ENCODE measurements at places on chromosomes 6 and 20.
A peak's percentile ranks its signal among the peaks of the same experiment; 100 is the strongest.

DNA sequence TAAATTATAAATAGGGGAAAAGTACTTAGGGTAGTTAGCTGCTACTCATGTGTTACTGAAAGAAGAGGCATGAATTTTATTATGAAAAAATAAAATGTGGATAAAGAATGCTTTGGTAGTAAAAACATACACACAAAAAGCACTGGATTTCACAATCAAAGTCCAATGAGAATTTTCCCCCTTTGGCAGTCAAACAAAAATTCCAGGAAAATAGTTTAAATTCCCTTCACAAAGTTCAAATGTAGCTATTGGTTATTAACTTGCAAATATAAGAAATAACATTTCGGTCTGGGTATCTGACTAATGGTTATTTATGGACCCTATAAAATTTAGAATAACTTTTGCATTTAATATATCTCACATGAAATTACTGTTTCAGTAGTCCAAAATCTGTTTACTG is 210.4 kb downstream of the FOXC1 start:
- no peak overlapping the region for H3K27ac ChIP-seq
- H3K4me1 ChIP-seq, result peaks cover 40% of the 10 kb centered on the region
- H3K27me3 ChIP-seq, result peaks cover 1% of the 10 kb centered on the region
- H3K36me3 ChIP-seq, result no peaks in the 10 kb centered on the region
- DNase-seq, result peak; percentile 62

GRCh38 chr6:73694711-73695411 is 1.1 kb upstream of the CD109 start:
- peak overlapping the region; percentile 95 for H3K4me3 ChIP-seq
- H3K27me3 ChIP-seq, result no peaks in the 10 kb centered on the region
- H3K27ac ChIP-seq, result peak overlapping the region; percentile 96
- peaks cover 64% of the 10 kb centered on the region for H3K4me1 ChIP-seq
- DNase-seq, result peak; percentile 72

DNA sequence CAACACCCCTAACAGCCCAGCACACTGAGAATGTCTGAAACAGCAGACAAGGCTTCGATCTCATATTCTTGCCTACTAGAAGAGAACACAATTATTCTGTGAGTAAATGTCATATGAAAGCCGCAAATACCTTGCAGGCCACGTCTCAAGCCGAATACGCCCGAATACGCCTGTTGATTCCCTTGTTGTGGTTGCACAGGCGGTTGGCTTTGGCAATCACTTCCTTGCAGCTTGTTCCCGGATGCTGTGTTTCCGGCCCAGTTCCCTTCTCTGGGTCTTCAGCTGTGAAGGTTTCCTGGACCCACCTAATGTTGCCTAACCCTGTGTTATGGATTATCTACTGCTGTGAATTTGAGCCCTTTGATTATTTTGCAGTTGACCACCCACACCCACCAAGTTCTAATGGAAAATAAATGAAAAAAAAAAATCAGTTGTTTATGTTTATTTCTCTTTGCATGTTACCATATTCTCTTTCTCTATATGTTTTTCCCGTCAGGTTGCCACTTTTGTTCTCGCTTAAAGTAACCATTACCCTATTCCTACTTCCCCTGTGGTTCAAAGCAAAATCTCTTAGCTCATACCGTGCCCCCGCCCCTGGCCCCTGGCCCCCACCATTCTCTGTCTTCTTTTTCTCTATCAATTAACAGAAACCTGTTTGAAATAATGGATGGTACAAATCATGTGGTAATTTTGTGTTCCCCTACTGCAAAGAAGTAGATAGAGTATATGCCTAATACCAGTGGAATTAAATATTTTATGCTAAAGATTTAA is 172.4 kb downstream of the ADGB start:
- no peaks in the 10 kb centered on the region for H3K4me1 ChIP-seq
- H3K4me3 ChIP-seq, result no peak overlapping the region
- no peak overlapping the region for H3K27ac ChIP-seq
- DNase-seq, result no peak
- no peaks in the 10 kb centered on the region for H3K36me3 ChIP-seq

DNA sequence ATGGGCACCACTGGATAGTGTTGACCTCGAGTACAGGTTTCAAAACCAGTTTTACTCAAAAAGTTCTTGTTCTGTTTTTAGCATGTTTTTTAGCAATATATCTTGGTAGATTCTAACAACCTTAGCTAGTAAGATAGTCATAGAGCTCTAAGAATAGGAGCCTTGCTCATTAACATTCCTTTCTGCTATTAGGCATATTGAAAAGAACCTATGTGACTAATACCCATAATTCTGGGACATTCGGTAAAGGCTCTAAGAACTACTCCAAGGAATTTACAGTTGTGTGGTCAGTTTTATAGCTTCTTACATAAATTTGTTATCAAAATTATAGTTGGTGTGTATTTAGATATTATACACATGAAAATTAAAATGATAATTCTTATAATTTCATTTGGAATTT is 11.6 kb downstream of the SLC9A8 start:
- H3K36me3 ChIP-seq, result peaks cover 33% of the 10 kb centered on the region
- peaks cover 45% of the 10 kb centered on the region for H3K4me1 ChIP-seq
- peak overlapping the region; percentile 2 for H3K4me3 ChIP-seq
- DNase-seq, result peak; percentile 66

- DNase-seq, result peak; percentile 1
- peak overlapping the region; percentile 7 for H3K4me3 ChIP-seq
- peak overlapping the region; percentile 29 for H3K27ac ChIP-seq
Measured at GRCh38 chr6:25105070-25105925, 169.5 kb upstream of the RIPOR2 start.

- H3K27me3 ChIP-seq, result peaks cover 9% of the 10 kb centered on the region
- no peak for DNase-seq
- no peaks in the 10 kb centered on the region for H3K36me3 ChIP-seq
- peaks cover 5% of the 10 kb centered on the region for H3K4me1 ChIP-seq
Measured at GRCh38 chr6:137678451-137678850, 184.3 kb upstream of the OLIG3 start.

DNA sequence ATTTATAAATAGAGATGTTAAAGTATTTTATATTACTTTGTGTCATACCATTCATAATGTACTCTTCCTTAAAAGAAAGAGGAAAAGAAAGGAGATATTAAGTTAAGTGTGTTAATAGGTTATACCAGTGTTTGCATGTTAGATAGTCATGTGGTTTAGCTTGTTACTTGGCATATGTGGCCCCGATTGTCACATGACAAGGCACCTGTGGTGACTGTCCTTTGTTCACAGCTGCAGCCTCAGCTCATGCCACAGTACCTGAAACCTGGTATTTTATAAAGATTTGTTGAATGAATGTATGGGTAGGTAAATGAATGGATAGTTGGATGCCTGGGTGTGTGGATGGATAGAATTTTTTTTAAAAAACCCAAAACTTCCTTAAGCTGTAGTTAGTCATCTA is 306.1 kb upstream of the FLRT3 start:
- H3K4me3 ChIP-seq, result no peak overlapping the region
- no peaks in the 10 kb centered on the region for H3K27me3 ChIP-seq
- no peak overlapping the region for H3K27ac ChIP-seq

GRCh38 chr20:1423625-1424106 is 30.8 kb upstream of the FKBP1A start:
- no peak overlapping the region for H3K4me3 ChIP-seq
- H3K4me1 ChIP-seq, result peaks cover 34% of the 10 kb centered on the region
- no peaks in the 10 kb centered on the region for H3K27me3 ChIP-seq
- H3K36me3 ChIP-seq, result peaks cover 23% of the 10 kb centered on the region
- H3K27ac ChIP-seq, result no peak overlapping the region

DNA sequence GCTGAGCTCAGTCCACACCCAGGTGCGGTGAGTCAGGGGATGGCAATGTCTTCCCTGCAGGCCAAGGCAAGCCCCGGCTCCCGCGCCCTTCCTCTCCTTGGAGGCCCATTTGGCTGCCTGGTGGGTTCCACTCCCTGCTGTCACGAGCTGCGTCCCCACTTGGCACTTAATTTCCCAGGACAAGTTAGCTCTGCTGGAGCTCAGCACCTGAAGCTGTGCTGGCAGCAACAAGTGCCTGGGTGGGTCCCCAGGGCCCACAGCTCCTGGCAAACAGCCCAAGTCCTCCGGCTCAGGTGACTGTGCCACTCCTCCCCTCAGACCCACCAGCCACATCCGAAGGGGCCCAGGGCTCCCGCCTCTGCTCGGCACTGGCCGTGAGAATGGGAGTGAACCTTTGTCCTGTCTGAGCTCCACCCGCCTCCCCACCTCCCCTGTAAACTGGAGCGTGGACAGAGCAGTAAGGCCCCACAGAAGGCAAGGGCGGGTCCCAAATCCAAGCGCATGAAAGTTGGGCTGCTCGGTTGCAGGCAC is 16.9 kb downstream of the LAMA5 start:
- no peak for DNase-seq
- H3K4me1 ChIP-seq, result no peaks in the 10 kb centered on the region

DNA sequence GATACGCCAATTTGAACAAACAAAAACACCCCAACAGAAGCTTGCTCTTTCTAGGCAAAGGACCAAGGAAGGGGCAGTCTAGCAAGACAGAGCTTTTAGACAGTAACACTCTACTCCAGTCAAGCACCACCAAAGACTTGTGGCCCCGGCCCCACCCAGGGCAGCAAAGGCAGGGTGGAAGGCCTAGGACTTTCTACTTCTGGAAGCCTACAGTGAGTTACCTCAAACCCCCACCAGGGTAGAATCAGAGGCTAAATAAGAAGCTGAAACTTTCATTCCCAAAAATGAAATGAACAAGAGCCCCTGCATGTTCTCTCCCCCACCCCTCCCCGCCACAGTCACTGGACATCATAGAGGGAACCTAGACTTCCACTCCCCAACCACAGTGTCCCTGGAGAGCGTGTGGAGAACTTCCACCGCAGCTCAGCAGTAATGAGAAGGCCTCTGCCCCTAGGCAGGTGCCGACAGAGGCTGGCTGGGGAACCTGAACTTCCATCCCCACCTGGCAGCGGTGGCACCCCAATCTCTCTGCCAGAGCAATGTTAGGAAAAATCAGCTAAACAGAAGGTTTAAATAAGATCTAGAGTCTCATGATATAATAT is 40.0 kb downstream of the KATNA1 start:
- no peak for DNase-seq
- H3K4me3 ChIP-seq, result no peak overlapping the region
- peaks cover 12% of the 10 kb centered on the region for H3K36me3 ChIP-seq
- H3K4me1 ChIP-seq, result no peaks in the 10 kb centered on the region
- peaks cover 1% of the 10 kb centered on the region for H3K27me3 ChIP-seq

- DNase-seq, result no peak
- H3K27me3 ChIP-seq, result no peaks in the 10 kb centered on the region
- H3K36me3 ChIP-seq, result peaks cover 67% of the 10 kb centered on the region
- peaks cover 46% of the 10 kb centered on the region for H3K4me1 ChIP-seq
- H3K27ac ChIP-seq, result no peak overlapping the region
- no peak overlapping the region for H3K4me3 ChIP-seq
Measured at GRCh38 chr6:75156186-75156878, 49.5 kb downstream of the COL12A1 start.

GRCh38 chr6:47967843-47968242 is 143.2 kb downstream of the PTCHD4 start:
- no peaks in the 10 kb centered on the region for H3K36me3 ChIP-seq
- H3K4me3 ChIP-seq, result no peak overlapping the region
- no peak overlapping the region for H3K27ac ChIP-seq
- H3K4me1 ChIP-seq, result peaks cover 7% of the 10 kb centered on the region
- H3K27me3 ChIP-seq, result no peaks in the 10 kb centered on the region
- no peak for DNase-seq

DNA sequence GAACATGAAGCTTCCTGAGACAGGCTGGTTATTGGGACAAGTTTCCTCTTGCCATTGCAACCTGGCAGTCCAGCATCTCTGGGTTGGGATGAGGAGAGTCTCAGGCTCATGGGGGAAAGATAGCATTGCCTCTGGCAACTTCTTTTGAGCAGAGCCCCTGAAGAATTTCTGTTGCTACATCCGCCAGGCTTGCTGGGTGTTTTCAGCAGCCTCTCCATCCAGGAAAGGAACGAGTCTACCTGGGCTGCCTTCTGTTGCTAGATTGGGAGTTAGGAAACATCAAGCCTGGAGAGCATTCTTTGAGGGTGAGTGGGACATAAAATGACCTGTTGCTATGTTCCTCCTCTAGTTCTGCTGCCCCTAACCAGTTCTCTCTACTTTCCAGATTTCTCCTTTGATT is 313.5 kb downstream of the RFPL4B start:
- H3K27me3 ChIP-seq, result no peaks in the 10 kb centered on the region
- H3K36me3 ChIP-seq, result no peaks in the 10 kb centered on the region
- no peak overlapping the region for H3K4me3 ChIP-seq

GRCh38 chr6:5898563-5898962 is 108.2 kb downstream of the NRN1 start:
- no peaks in the 10 kb centered on the region for H3K4me1 ChIP-seq
- H3K27ac ChIP-seq, result no peak overlapping the region
- no peaks in the 10 kb centered on the region for H3K36me3 ChIP-seq
- peaks cover 12% of the 10 kb centered on the region for H3K27me3 ChIP-seq
- no peak overlapping the region for H3K4me3 ChIP-seq
- no peak for DNase-seq

DNA sequence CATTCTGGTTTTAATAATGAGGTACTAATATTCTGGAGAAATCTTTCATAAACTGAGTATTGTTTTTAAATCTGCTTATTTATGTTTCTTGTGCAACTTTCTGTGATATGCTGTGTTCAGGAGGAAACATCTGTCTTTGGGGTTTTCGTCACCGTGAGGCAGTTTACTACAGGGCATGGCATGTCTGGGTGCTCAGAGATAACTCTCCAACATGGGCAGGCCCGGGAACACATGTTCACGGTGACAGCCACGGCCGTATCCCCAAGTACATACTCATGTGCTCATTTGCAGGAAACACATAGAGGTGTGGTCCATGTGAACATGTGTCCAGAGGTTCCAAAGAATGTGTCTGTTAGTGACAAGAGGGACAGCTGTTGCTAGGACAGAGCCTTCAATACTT is 62.1 kb upstream of the CNKSR3 start:
- H3K27ac ChIP-seq, result no peak overlapping the region
- H3K36me3 ChIP-seq, result no peaks in the 10 kb centered on the region
- H3K4me3 ChIP-seq, result no peak overlapping the region
- peaks cover 19% of the 10 kb centered on the region for H3K27me3 ChIP-seq
- H3K4me1 ChIP-seq, result no peaks in the 10 kb centered on the region

GRCh38 chr20:17693444-17694001 is 6.2 kb upstream of the BANF2 start:
- peaks cover 14% of the 10 kb centered on the region for H3K4me1 ChIP-seq
- H3K27ac ChIP-seq, result no peak overlapping the region
- H3K36me3 ChIP-seq, result 0 out of 2 replicates have a peak, but pooled peaks cover 5% of the 10 kb centered on the region
- no peak for DNase-seq
- H3K4me3 ChIP-seq, result no peak overlapping the region

GRCh38 chr6:31821301-31822035 is 6.1 kb upstream of the HSPA1B start:
- peak overlapping the region; percentile 92 for H3K4me3 ChIP-seq
- H3K4me1 ChIP-seq, result peaks cover 68% of the 10 kb centered on the region
- peak overlapping the region; percentile 98 for H3K27ac ChIP-seq
- no peak for DNase-seq
- H3K36me3 ChIP-seq, result peaks cover 13% of the 10 kb centered on the region
- H3K27me3 ChIP-seq, result peaks cover 3% of the 10 kb centered on the region

GRCh38 chr20:63011798-63012197 is 5.0 kb upstream of the BHLHE23 start:
- DNase-seq, result no peak
- no peak overlapping the region for H3K4me3 ChIP-seq
- H3K27me3 ChIP-seq, result peaks cover 54% of the 10 kb centered on the region
- H3K27ac ChIP-seq, result no peak overlapping the region

- H3K4me3 ChIP-seq, result no peak overlapping the region
- peaks cover 8% of the 10 kb centered on the region for H3K27me3 ChIP-seq
- peaks cover 7% of the 10 kb centered on the region for H3K4me1 ChIP-seq
- DNase-seq, result no peak
Measured at GRCh38 chr6:53598265-53598907, 53.5 kb upstream of the GCLC start.

All from HFFc6 (cell line).